ENCODE measurements at places on chromosomes 6 and 20. TPM values are rescaled to one million over a fixed set of nuclear protein-coding genes. Genes with fewer than 3 reads are reported as not detected.

Gene ATP6V1G2
- 0.56 TPM for total RNA-seq

- no peak for DNase-seq
Measured at GRCh38 chr6:43105538-43106222, 29.6 kb downstream of the PTK7 start.

Gene IL20RA
- 1.7 TPM for total RNA-seq

- no peak for DNase-seq
Measured at GRCh38 chr6:3359973-3360726, 96.7 kb downstream of the SLC22A23 start.

GRCh38 chr20:37189416-37190016 lies 10.2 kb upstream of the MROH8 start:
- no peak for DNase-seq

DNA sequence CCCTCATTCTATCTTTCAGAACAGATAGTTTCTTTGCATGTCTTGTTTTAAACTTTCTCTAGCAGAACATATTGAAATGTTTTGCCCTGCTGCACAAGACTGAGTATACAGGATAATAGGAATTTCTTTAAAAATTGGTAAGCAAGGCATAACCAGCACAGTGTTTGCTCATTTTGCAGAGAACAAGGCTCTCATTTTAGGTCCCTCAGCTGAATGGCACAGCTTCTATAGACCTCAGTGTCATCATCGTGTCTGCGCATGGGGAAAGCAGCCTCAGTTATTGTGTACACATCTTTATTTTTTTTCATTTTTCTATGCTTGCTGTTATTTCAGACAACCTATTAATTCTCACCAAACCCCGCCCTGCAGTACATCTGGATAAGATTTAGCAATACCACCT lies 35.7 kb downstream of the TTI1 start:
- no peak for DNase-seq

DNA sequence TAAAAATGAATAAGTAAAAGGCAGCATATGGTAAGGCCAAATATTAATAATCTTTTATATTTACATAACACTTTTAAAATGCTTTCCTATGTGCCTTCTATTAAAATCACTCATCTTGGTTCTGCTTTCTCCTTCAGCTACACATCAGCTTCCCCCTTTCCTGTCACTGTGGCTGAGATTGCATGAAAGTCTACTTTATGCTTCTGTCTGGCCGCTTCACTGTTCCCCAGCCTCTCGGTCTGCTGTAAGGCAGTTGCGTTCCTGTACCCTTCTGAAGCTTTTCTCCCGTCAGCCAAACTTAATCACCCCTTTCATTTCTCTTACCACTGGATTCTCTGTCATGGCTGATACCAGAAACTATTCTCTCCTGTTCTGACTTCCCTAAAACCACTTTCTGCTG lies 34.6 kb downstream of the SOX4 start:
- no peak for DNase-seq

GRCh38 chr6:20626165-20626564 lies 91.9 kb downstream of the CDKAL1 start:
- DNase-seq = no peak

Gene USP49
- total RNA-seq = 1.3 TPM

Gene TLDC2
- not detected for total RNA-seq

DNA sequence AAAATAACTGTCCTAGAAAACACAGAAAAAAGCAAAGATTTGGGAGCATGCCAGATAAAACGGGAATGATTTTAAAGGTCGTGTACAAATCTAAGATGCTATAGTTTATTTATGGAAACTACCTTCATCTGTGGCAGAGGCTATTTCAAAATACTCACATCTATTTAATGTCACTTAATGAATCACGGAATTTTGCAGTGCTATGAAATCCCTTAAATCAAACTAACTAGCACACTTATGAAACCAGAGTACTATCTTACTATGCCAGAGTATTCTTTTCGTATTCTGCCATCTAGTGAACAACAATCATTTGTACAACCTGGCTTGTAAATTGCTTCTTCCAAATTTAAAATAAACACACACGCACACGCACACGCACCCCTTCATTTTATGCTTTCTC lies 77.9 kb upstream of the BMP5 start:
- no peak for DNase-seq

Gene JAG1
- 236 TPM for total RNA-seq

DNA sequence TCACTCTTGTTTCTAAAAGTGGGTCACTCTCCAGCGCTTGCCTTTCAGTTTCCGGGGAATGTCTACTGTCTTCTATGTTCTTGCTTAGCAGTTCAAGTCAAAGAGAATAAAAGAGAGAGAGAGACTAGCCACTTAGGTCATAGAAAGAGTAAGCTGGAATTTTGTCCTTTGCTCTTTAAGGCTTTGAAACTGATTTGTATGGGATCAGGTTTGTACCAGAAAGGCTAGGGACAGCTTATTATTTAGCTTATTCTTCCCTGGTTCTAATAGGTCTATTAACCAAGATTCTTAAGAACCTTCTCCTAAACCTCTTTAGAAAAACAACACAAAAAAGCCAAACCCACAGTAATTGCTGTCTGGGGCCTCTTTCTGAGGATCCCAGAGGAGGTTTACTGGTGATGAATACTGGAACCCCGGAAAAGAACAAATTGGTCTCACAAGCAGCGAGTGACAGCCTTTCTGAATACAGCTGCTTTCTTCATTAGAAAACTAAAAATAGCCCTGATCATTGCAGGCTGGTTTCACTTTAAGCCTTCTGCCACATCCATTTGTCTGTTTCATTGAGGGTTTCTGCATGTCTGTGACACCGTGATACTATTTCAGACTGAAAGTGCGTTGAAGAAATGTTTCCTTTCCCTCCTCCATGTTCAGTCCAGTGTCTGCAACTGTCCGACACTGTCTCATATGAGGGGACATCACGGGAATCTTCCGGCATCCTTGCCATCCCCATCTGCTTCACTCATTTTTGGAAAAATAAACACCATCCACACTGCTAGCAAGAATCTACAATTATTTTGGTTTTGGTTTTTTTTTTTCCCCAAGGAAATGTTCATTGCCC lies 75.1 kb upstream of the ATXN1 start:
- no peak for DNase-seq

Gene MUC21
- not detected for total RNA-seq

DNA sequence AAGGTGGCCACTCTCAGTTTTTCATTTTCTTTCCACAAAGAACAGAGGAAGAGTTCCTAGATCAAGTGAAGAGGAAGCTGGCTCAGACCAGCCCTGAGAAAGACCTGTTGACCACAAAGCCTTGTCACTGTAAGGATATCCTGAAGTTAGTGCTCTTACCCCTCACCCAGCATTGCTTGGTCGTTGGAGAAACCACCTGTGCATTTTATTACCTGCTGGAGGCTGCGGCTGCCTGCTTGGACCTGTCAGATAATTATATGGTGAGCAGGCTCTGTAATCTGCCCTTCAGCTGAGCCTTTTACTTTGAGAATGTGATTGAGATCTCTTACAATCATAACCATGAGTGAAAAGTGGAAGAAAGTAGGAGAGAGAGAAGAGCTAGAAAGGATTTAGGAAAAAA lies 21.9 kb downstream of the TREML1 start:
- peak; percentile 53 for DNase-seq

DNA sequence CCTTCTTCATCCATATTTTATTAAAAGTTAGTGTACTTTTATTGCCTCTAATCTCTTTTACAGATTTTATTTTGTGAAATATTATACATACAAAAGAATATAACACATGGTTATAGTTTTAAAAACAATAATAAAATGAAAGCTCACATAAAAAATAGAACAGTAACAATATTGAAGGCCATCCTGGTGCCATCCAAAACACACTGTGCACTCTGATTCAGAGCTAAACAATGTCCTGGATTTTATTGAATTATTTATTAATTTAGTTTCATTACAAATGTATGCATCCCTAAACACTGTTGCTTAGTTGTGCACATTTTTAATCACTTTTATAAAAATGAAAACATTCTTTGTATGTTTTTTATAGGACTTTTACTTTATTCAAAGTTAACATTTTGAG lies 32.9 kb downstream of the RNF217 start:
- no peak for DNase-seq

- DNase-seq = no peak
Measured at GRCh38 chr6:160258346-160259142, at the start of gene SLC22A2. SLC22A2 (minus strand) TSS chr6:160258821; CDS start chr6:160258757, 64 bp downstream.

- DNase-seq = peak; percentile 40
Measured at GRCh38 chr6:14077193-14077867, 40.2 kb upstream of the CD83 start.

GRCh38 chr6:113488812-113489685 lies 368.1 kb upstream of the MARCKS start:
- no peak for DNase-seq

Gene AKAP12
- 28.7 TPM for total RNA-seq

Gene FYN
- total RNA-seq = 61.1 TPM

Gene ABHD16A
- 23.0 TPM for total RNA-seq

Gene ARMH2
- not detected for total RNA-seq

Gene ELOVL5
- 91.9 TPM for total RNA-seq
